ENCODE measurements at places on chromosomes 3 and 15.

DNA sequence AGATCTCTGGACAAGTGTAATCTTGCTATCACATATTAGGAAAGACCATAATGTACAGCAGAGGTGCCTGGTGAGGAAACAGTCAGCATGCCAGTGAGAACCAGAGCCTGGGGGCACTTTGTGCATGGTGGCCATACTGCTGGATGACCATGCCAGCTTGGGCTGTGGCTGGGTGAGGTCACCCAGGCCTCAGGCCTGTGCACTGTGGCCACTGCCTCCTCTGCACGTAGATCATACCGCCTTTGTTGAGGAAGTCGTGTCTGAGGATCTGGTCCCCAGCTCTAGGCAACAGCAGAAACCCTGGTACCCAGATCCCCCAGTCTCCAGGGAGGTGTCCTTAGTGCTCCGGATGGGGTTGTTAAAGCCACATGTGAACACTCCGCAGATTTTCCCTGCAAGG, 38.9 kb downstream of the ZNF710 start:
- DNase-seq, result no peak

DNA sequence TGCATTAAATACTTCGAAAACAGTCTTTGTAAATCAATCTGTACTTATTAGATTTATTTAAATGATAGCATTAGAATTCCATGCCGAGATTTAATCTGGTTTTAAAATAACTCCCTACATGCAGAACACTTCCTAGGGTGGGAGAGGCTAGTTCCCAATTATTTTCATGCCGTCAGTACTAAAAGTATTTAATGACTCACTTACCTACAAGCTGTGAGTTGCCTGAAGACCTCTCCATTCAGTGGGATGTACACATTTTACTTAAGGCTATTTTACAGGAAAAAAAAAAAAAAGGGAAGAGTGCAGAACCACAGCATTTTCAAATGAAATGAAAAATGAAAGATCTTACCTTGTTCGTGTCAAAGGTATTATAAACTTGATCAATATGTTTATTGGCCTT, 469 bp downstream of the GUCA1C start:
- no peak for DNase-seq

DNA sequence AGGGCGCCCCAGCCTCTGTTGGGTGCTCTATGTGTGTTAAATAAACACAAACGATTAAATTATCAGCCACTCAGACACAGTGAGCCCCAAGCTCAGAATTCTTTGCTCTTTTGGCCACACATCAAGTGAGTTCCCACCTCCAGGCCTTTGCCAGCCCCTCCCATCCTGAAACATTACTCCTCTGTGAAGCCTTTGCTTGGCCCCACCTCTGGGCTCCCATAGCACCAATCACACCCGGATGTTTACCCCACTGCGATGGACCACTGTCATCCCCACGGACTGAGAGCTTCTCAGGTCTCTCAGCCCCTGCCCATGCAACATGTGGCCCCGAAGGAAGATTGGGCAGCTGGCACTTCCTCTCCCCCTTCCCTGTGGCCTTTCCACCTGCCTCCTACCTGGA, 85.1 kb downstream of the NUP210 start:
- no peak for DNase-seq

DNA sequence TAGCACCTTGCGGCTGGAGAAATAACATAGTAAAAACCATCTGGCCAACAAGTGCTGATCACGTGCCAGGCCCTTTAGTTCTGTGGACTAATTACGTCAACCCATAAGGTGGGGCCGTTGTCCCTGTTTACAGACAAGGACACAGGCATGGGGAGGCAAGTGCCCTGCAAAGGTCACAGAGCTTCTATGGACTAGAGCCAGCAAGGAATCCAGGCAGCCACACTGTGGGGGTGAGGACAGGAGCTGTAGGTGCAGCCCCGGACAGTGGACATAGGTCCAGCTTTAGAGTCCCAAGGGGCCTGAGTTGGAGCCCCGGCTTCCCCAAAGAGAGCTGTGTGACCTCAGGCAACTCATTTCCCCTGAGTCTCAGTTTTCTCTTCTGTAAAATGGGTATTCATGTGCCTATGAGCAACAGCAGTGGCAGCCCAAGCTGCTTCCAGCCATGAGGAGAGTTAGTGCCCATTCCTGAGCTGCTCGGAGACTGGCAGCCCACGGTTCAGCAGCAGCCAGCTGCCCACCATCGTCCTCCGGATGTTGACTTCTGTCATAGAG, 13.9 kb downstream of the CHST13 start:
- no peak for DNase-seq

DNA sequence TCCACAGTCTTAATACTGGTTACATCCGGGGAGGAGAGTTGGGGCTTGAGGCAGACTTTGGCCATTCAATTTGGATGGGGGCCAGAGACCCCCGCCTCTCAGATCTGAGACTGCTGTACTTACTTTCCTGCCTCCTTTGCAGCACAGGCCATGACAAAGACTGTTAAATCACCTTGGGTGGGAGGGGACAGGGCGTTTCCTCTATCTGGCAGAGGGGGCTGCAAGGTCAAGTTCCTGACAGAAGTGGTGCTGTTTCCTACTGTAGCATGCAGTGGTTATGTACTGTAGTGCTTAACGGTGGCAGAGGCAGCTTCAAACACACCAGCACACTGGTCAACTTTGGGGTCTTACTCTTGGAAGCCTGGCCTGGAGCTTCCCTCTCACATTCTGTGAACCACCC, 261.2 kb upstream of the LRRFIP2 start:
- DNase-seq, result no peak

DNA sequence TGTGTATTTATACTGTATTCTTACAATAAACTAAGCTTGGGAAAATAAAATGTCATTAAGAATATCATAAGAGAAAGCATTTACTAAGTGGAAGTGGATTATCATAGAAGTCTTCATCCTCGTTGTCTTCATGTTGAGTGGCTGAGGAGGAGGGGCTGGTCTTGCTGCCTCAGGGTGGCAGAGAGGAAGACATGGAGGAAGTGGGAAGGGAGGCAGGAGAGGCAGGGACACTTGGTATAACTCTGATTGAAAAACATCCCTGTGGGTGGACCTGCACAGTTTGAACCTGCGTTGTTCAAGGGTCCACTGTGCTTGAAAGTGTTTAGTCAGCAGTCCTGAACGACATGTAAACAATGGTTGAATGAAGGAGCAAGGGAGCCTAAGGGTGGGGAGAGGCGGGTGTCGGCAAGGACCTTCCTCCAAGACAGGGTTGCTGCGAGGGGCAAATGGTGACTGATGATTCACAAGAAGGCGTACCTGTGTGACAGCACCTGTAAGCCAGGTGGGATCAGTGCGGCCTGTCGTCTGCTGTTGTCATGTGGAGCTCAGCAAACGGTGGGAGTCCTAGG, 103.8 kb upstream of the KLF13 start:
- no peak for DNase-seq

GRCh38 chr3:35659768-35660167, 20.4 kb downstream of the ARPP21 start:
- no peak for DNase-seq

DNA sequence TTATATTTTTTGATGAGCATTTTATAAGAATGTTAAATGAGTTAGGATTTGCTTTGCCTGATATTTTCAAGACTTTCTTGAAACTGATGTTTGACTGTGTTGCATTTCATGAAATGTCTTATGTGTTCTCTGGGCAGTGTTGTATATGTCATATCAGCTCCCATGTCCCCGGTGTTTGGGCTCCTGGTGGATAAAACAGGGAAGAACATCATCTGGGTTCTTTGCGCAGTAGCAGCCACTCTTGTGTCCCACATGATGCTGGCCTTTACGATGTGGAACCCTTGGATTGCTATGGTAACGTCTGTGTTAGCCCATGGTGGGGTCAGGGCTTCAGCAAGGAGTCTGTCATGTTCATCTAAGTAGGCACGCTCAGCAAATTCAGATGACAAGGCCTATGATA, 20.0 kb downstream of the MFSD1 start:
- no peak for DNase-seq

GRCh38 chr15:90683876-90684275, 33.3 kb upstream of the BLM start:
- DNase-seq, result no peak

- peak; percentile 39 for DNase-seq
These were observed 76.4 kb upstream of the ETV5 start for GRCh38 chr3:186185194-186185787.

DNA sequence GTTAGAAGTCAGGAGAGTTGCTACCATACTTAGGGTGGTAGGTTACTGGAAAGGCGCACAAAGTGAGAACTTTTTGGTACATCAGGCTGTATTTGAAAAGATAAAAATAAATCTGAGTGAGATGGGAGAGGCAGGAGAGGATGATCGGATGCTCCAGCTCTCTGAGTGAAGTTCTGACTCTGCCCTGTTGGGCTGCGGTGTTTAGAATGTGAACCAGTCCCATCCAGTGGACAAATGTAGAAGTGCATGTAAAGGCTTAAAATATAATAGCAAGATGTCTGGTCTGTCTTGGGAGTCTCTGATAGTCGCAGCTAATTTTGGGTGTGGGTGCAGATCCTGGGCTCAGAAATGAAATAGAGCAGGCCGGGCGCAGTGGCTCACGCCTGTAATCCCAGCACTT, 30.4 kb downstream of the ACKR2 start:
- peak; percentile 56 for DNase-seq

DNA sequence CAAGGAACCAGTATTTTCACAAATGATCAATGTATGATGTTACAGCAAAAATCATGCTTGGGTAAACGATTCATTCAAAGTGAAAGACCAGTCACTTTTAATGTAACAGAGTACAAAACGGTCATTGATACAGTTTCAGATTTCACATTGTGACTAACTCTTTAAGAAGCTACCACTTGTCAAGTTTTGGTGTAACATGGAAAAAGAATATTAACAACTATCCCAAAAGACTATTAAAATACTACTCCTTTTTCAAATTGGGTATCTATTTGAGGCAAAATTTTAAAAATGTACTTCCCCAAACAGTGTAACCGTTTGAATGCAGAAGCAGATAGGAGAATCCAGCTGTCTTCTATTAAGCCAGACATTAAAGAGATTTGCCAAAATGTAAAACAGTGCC, 31.7 kb downstream of the AKAP13 start:
- no peak for DNase-seq

DNA sequence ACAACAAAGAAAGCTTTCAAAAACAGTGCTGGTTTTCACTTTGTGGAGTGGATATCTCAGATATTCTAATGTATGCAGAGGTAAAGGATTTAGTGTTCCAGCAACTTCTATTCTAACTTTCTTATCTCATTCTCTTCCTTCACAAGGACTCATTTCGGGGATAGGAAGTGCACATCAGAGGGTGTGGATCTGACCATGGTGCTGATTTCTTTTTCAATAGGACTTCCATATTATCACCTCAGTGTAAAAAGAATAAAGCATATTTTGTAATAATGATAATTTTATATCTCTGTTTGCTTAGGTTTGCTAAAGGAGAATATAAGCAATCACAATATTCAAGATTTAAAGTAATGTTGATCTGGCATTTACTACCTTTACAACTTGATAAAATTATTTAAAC, 12.5 kb upstream of the CADM2 start:
- no peak for DNase-seq

DNA sequence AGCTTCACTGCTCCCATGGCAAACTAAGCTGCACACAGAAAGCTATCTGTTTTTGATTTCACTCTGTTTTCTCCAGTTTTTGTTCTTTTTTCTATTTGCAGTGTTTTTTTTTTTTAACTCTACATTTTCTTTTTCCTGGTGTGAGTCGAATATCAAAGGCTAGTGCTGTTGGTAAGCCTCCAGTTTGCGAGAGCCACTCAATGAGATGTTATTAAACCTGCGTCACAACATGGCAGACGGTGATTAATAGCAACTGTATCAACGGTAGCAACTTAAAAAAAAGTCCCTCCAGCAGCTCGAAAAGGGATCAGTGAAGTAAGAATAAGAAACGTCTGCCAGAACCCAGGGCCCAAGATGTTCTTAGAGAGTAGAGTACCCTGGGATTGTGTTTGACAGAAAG, 84.1 kb downstream of the MEIS2 start:
- DNase-seq, result no peak

DNA sequence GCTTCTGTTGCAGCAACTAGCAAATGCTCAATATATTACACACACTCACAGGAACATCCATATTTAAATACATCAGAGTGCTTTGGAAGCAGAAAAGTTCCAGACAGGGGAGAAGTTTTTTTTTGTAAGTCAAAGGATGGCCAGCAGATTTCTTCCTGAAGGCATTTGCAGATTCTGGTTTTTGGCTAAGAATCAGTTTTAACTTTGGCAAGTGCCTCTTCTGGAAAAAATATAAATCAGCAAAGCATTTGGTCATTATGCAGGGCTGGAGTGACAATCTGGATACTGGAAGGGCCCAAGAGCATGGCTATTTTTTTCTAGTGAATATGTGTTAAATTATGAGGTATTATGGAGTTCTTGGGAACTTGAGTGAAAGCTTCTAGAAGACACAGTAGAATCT, 495.3 kb upstream of the ARPP21 start:
- DNase-seq, result no peak

GRCh38 chr3:4426782-4427344, 40.2 kb downstream of the SUMF1 start:
- DNase-seq, result no peak

DNA sequence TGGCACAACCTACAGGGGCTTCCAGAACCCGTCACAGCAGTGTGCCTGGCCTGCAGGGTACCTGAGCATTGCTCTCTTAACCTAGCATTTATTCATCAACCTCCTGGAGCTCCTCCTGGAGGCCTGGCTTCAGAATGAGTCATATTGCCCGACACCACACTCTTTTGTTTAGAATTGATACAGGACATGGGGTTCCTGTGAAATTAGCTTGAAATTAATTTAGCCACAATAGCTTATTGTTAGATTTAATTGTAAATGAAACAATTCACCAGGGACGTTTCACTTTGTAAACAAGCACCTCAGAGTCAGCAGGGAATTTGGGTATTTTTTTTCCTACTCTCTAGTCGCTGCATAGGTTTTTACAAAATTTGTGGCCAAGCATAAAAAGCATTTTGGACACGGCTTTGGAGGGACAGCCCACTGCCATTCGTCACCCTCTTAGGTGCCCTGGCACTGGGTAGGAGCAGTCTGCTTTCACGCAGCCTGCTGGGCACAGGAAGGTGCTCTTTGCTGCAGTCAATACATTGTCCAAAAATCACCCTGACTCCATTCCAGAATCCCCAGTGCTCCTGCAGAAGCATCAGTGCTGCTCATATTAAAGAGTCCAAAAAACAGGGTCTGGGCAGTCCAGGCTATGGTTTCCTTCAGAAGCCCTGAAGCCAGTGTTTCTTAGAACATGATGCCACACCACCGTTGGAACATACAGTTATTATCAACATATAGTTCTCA, 60.8 kb upstream of the MEF2A start:
- no peak for DNase-seq

DNA sequence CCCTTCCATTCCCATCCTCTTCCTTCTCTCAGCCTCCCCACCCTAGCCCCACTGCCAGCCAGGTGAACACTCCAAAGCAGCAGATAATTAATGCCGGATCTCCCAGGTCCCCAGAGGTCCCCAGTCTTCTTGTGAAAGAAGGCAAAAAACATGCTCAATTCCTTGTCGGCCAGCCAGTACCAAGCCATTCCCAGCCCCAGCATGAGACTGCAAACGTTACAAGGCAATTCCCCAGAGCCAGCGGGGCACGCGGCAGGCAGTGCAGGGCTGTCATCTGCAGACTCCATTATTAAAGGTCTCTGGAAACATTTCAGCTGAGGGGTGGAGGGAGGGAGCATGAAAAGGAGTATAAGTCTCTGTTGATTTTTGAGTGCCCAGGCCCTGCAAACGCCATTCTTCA, 117.8 kb downstream of the XXYLT1 start:
- DNase-seq, result no peak

All from CD4-positive, alpha-beta T cell treated with Interleukin-10 for 1 hour (primary cell).